ENCODE measurements at places on chromosomes 1 and 21.

GRCh38 chr1:165387505-165387904, 31.0 kb upstream of the LMX1A start:
- no peak for DNase-seq

GRCh38 chr1:94843430-94843829, 23.3 kb downstream of the SLC44A3 start:
- no peak for DNase-seq

DNA sequence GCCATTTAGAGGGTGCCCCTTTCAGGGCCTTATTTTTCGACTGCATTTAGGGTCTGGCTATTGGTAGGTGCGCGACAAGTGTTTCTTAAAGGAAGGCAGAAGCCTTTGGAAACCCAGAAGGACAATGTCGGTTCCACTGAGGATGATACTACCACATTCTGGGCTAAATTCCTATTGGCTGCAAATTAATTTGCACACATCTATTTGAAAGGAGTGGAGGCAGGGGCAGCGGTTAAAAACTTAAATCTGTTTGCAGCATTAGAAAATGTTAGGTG, 1.1 kb downstream of the PATJ start:
- DNase-seq, result no peak

DNA sequence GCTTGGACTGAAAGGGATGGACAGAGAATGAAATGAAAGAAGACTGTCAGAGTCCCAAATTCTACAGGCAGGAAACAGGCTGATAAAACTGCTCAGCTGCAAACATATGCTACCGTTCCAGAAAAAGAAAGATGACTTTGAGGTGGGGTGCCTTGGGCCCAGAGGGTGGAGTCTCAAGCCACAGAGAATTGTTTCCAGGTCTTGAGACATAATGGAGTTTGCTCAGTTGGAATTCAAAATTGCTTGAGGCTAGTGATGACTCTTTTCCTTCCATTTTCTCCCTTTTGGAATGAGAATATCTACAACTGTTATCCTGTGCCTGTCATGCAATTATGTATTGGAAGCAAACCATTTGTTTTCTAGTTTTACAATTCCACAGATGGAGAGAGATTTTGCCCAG, 23.6 kb upstream of the PSEN2 start:
- peak; percentile 59 for DNase-seq

- DNase-seq, result no peak
These were observed 559.9 kb downstream of the RWDD3 start for GRCh38 chr1:95793893-95794292.

- DNase-seq, result no peak
These were observed 12.3 kb upstream of the IL22RA1 start for GRCh38 chr1:24155011-24155782.

- no peak for DNase-seq
These were observed 7.9 kb upstream of the A3GALT2 start for GRCh38 chr1:33328817-33329216.

GRCh38 chr1:100359139-100359538, 6.8 kb downstream of the CDC14A start:
- DNase-seq, result no peak

GRCh38 chr1:2874607-2875480, 73.4 kb upstream of the TTC34 start:
- DNase-seq, result no peak

- DNase-seq, result no peak
These were observed 8.2 kb downstream of the RBM15 start for GRCh38 chr1:110347182-110347893.

DNA sequence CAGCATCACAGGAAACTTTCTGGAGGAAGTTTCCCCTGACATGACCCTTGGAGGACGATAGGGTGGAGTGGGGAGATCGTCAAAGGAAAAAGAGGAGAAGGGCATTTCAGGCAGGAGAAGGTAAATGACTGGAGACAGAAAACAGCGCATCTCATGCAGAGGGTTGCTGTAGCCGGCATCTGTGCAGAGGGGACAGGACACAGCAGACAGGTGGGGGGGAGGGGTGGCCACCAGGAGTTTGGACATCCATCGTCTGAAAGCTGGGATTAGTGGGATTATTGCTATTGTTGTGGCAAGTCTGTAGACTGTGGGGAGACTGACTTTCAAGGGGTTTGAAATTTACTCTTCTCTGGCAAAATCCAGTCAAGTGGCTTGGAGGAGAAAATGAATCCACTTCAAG, 463.9 kb downstream of the OMA1 start:
- DNase-seq, result no peak

- no peak for DNase-seq
These were observed 12.2 kb upstream of the CDC42BPA start for GRCh38 chr1:227330279-227331076.

DNA sequence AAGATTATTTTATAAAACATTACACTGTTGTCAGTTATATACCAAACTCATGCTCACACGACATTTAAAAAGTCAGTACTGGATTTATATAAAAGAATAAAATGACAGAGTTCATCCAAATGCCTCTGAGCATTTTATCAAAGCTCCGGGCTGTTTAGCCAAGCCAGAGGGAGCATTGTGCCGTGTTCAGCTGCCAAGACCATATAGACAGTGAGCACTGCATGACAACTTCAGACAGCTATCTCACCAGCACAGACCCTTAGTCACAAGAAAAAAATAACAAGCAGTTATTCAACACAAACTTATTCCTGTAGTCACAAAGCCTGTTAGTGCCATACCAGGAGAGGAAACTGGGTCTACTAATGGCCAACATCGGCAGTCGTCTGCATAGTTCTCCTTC, 88.0 kb upstream of the PBX1 start:
- DNase-seq, result no peak

GRCh38 chr1:214660900-214661299, 57.9 kb downstream of the CENPF start:
- peak; percentile 77 for DNase-seq

DNA sequence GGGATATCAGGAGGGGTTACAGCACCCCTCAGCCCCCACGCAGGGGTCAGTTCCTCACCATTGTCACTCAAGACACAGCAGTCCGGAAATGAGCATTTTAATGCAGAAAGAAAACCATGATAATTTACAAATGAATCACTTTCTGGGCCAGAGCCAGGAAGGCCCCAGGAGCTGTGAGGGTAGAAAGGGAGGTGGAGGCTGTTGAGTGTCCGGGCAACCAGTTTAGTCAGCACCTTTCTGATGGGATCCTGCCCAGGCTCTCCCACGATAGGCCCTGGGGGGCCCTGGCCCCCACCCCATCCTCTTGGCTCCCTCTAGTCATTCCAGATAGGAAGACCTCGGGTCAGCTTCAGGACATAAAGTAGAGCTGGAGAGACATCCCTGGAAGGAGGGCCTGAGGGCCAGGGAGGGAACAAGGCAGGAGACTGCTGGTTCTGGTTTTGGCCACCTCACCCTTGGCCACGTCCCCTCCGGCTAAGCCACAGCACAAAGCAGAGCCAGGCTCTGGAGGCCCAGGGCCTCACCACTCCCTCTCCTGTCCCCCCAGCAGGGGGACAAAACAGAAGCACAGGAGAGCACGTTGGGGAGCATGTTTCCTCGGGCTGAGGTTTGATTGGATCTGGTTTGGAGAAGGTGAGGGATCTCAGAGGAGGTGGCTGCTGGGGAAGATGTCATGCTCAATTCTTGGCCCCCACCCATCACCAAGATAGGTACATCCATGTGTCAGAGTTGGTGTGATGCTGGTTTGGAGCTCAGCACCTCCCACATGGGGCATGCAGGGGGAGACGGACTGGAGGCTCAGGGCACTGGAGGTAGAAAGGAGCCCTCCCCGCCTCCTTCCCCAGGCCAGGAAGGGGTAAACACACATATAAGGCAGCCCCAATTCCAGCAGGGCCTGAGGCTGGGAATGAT, 20.6 kb downstream of the ETNK2 start:
- peak; percentile 90 for DNase-seq

- no peak for DNase-seq
These were observed 688.1 kb downstream of the PLA2G4A start for GRCh38 chr1:187516874-187517273.

DNA sequence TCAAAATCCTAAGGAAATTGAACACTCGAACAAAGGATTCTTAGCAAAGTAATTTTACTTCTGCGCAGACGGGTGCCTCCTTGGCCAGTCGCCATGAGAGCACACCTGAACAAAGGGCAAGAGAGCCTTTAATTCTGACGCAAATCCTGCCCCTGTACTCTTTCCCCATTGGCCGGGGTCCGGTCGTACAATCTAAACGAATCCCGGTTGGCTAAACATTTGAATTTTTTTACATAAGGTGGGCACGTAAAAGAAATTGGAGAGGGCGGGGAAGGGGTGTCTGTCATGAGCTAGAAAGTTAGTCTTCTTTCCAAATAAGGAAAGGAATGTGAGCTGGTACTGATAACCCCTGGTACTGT, 8.2 kb upstream of the IL22RA1 start:
- DNase-seq, result no peak

- DNase-seq, result no peak
These were observed 62.4 kb upstream of the FAM3B start for GRCh38 chr21:41254090-41254700.

- no peak for DNase-seq
These were observed 25.7 kb upstream of the APOBEC4 start for GRCh38 chr1:183678819-183679218.

DNA sequence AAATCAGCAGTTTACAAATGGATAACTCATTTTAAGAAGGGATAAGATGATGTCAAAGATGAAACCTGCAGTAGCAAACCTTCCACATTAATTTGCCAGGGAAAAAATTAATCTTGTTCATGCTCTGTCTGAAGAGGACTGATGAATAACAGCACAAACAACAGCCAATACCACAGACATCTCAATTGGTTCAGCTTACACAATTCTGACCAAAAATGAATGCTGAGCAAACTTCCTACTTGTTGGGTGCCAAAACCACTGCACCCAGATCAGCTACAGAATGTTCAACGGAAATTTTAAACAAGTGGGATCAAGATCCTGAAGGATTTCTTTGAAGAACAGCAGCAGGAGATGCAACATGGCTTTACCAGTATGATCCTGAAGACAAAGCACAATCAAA, 98.3 kb downstream of the COQ8A start:
- no peak for DNase-seq

- DNase-seq, result no peak
These were observed 31.2 kb upstream of the MORC3 start for GRCh38 chr21:36288651-36289243.

DNA sequence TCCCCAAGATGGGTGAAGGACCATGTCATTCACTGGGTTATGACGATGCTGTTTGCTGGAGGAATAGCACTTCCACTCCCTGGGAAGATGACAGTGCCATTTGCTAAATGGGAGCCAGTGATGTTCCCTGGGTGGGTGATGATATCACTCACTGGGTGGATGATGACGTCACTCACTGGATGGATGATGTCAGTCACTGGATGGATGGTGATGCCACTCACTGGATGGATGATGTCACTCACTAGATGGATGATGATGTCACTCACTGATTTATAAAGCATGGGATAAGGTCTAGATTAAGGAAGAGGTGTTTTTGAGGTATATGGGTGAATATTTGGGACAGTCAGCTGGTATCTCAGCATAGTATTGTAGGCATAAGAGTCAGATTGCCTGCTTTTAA, 457.2 kb downstream of the AJAP1 start:
- DNase-seq, result no peak

GRCh38 chr1:62481681-62482080, 44.8 kb downstream of the USP1 start:
- DNase-seq, result no peak

DNA sequence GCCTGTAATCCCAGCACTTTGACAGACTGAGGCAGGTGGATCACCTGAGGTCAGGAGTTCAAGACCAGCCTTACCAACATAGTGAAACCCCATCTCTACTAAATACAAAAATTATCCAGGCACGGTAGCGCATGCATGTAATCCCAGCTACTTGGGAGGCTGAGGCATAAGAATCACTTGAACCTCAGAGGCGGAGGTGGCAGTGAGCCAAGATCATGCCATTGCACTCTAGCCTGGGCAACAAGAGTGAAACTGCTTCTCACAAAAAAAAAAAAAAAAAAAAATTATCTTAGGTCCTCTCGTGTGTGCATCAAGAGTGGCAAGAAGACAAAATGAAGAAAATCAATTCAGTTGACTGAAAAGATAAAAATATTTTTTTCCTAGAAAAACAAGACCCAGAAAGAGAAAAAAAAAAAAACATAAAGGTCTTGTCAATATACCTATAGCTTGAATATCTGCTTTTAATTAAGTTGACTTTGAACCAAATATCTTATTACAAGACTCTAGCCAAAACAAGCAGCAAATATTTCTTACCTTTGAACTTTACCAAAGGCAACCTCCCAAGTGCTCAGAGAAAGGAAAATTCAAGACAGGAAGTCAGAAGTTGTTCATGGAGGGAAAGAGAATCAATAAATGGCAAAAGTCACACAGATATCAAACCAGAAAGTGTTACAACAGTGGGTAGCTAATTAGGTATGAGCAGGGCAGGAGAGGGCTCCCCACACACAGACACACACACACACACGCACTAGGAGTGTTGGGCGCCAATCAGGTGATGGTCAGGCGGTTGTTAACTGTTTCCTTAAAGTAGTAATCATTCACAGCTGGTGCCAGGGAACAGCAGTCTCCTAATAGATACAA, 29.6 kb downstream of the ITLN2 start:
- no peak for DNase-seq

DNA sequence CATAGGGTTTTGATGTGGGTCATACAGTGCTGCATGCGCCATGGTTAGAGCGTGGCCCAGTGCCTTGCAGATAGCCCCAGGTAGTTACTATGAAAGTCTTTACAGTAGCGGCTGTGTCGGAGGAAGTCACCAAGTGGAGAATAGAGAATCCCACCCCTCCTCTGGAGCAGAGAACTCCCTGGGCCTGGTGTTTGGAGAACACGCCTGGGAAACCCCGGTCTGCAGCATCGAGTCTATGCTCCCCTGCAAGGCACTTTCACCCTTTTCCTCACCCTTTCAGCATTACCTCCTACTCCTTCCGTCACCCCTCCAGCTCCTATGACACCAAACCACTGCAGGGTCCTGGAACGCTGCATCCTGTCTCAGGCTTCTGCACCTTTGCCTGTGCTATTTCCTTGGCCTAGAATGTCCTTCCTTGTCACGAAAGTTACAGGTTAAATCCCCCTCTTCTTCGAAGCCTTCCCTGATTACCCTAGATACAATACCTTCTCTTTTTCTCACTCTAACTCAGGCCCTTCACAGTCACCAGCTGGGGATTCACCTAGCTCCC, 2.7 kb upstream of the SLC1A7 start:
- no peak for DNase-seq

DNA sequence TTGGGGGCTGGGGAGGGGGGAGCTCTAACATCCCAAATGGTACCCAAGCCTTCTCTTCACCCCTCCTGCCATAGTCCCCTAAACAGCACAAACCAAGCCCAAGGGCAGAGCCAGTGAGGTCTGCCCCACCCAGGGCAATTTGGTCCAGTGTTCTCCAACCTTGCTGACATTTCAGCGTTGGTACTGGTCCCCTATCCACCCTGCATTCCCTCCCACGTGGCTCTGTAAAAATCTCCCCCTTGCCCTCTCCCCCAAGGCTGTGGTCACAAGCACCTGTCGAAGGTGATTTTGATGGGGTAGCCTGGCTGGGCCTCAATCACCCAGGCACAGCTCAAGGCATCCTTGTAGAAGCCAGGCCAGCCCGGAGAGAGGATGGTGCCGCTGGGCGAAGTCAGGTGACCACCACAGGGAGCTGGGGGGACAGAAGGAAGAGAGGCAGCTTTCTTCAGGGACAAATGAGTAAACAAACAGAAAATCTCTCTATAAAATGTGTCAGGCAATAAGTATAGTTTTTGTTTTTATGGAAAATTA, 137.5 kb upstream of the HMGB4 start:
- no peak for DNase-seq
